NCI-H1436 (cell line): ENCODE measurements at places on chromosomes 2 and 18.

DNA sequence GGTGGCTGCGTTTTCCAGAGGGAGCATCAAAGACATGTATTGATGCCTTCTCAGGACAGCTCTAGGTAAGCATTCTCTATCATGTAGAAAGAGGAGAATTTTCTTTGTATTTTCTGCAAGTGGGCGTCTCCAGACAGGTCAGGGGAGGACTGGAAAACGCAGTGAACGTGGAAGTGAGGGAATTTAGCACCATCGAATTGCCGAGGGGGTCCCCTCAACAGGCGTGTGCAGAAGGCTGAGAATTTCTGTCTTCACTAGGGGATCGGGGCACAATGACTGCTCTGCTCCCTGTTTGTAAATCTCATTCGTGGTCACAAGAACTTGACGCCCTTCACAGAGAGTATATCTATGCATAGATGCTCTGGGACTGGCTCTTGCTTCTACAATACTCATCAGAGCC lies 5.0 kb upstream of the NTSR2 start:
- no peak for DNase-seq

GRCh38 chr18:50053111-50053510 lies 141.8 kb downstream of the MYO5B start:
- no peak for DNase-seq

GRCh38 chr2:5692561-5693286 lies 540 bp downstream of the SOX11 start:
- DNase-seq, result no peak

- DNase-seq, result no peak
Observed at GRCh38 chr18:1252534-1252933, 347.9 kb downstream of the ADCYAP1 start.

- DNase-seq, result no peak
Observed at GRCh38 chr18:69455125-69455524, 54.4 kb downstream of the DOK6 start.

DNA sequence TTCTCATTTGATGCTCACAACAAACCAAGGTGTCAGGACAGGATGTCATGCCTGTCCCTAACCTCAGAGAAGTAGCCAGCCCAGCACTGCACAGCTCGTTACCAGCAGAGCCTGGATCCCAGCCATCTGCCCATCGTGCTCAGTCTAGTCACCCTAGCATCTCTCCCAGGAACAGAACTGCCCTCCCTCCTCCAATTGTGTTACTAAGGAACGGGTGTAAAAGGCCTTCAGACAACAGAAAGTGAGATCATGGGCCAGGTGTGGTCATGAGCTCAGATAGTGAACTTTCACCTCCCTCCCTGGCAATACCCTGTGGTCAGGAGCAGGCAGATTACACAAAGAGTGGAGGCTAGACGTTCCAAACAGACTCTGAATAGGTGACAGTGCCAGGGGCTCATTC lies 111.8 kb upstream of the PPP1CB start:
- DNase-seq, result no peak

GRCh38 chr2:150303281-150303680 lies 184.2 kb downstream of the RND3 start:
- DNase-seq, result peak; percentile 10

- no peak for DNase-seq
Observed at GRCh38 chr2:224258059-224258458, 143.8 kb downstream of the FAM124B start.

- DNase-seq, result no peak
Observed at GRCh38 chr2:184351126-184351525, 247.2 kb upstream of the ZNF804A start.

GRCh38 chr2:133414486-133415209 lies 153.6 kb downstream of the NCKAP5 start:
- DNase-seq, result no peak

DNA sequence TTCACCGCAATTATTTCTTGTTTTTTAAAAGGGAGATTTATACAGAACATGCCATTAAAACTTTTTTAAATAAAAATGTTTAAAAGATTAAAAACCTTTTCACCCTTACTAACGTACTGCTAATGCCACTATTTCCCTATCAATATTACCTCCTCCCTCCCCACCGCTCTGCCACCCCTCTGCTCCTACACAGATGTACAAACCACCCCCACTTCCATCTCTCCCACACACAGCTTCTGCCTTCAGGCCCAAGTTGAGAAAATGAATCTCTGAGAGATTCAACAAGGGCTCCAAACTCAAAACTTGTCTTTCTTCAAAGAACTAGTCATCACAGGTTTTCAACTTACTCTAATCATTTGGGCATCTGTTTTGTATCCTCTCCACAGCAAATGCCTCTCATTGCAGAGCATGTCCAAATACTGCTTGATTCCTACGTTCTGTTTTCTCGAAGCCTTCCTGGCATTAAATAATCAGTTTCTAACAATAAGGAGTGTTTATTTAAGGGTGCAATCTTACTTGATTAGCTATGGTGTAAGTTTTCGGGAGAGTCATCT lies 32.1 kb downstream of the FARSB start:
- DNase-seq, result no peak

- no peak for DNase-seq
Observed at GRCh38 chr18:14015416-14015815, 100.1 kb upstream of the MC2R start.

- DNase-seq, result no peak
Observed at GRCh38 chr2:109382226-109382895, 231.4 kb downstream of the SEPTIN10 start.

DNA sequence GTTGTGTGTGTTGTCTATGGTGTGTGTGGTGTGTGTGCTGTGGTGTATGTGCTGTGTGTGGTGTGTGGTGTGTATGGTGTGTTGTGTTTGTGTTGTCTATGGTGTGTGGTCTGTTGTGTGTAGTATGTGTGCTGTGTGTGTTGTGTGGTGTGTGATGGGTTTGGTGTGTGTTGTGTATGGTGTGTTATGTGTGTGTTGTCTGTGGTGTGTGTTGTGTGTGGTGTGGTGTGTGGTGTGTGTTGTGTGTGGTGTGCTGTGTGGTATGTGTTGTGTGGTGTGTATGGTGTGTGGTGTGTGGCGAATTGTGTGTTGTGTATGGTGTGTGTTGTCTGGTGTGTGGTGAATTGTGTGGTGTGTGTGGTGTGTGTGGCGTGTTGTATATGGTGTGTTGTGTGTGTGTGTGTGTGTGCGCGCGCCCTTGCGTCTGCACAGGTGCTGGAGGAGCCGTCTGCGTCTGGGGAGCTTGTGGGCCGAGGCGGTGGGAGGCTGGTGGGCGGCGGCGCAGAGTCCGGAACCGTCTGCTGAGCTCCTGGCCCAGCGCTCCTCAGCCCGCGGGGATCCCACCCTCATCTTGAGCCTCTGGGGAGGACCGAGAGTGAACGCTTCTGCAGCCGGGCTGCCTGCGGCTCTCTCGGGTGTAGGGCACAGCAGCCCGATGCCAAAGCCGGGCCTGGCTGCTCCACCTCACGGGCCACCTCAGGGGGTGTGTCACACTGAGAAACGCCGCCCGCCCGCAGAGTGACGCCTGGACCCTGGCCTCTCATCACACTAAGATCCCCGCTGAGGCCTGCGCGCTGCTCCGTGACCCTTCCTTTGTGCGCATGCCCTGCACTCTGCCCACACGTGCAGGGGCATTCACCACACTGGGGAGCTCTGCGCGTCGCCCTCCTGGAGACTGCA lies 8.8 kb upstream of the ADI1 start:
- DNase-seq, result no peak

DNA sequence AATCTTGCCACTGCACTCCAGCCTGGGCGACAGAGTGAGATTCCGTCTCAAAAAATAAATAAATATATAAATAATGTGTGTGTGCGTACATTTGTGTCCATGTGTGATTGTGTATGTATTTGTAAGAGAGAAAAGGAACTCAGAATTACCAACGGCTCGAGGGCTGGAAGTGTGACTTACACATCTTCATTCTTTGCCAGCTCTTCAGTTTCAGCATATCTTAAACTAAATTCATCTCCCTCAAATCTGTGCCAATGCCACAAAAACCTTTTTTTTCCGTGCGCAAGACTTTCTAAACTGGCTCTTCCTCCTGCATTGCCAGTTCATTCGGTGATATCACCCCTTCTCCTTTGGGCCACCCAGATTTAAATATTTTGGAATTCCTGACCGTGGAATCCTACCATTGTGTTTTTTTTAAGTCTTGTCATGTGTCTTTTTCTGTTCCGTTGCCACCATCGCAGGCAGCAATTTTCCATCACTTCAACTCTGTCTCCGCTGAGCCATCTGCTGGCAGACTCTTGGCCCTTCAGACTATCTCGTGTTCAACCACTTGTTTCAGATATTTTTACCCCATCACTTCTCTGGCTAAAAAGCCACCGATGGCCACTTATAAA lies 77.0 kb upstream of the ZNF532 start:
- DNase-seq, result no peak

GRCh38 chr2:208783184-208783583 lies 376.6 kb downstream of the PTH2R start:
- DNase-seq, result no peak

DNA sequence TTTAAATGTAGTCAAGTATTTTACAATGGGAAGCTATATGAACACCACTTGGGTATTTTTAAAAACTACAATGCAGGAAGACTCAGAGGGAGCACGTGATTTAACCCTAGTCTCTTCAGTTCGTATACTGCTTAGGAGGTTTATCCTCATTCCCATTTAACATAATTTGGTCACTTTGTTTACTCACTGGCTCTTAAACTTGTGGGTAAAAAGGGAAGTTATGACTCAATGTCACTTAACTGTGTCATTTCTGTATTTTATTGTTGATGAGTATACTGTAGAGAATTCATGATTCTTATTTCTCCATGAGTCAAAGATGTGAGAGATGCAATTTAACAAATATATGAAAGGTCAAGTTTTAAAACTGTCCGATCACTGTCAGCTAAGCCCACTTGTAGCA lies 48.2 kb downstream of the SLC66A3 start:
- no peak for DNase-seq

DNA sequence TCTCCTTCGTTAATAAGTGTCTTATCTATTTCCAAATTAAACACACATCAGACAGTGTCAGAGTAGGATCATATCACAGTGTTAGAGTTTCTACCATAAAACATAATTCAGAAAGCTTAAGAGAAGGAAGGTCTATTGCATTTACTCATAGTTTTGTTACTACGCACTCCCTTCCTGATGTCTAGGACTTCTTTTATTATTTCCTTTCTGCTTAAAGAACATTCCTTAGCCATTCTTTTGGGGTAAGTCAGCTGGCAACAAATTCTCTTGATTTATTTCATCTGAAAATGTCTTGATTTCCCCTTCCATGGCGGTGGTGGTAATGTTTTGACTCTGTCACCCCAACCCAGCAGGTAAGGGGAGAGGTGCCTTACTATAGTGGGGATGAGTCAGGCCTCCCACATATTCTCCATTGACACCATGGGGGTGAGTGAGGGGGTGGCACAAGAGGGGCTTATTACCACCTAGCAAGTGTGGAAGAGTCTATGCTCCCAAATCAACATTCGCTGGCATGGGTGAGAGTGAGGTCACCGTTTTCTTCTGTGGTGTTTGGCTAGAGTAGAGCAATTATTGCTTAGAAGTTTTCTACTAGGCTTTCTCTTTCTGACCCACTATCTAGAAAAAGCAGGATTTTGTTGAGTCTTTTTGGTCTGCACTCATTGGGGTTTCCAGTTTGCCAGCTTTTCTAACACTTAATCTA lies 29.9 kb downstream of the ABCB11 start:
- no peak for DNase-seq

DNA sequence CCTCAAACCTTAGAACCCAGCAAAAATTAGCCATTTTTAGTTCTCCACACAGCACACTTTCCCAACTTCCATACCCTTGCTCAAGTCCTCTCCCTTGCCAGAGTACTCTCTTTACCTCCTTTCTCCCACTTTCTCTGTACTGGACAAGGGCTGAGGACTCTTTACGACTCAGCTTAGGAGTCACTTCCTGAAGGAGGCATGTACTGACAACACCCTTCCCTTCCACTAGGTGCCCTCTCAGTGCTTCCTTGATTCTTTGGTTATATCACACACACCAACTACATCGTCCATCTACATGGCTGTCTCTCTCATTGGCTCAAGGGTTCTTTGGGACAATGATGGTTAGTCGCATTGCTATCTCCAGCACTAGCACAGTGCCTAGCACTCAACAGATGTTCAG lies 5.2 kb upstream of the C18orf63 start:
- DNase-seq, result no peak

DNA sequence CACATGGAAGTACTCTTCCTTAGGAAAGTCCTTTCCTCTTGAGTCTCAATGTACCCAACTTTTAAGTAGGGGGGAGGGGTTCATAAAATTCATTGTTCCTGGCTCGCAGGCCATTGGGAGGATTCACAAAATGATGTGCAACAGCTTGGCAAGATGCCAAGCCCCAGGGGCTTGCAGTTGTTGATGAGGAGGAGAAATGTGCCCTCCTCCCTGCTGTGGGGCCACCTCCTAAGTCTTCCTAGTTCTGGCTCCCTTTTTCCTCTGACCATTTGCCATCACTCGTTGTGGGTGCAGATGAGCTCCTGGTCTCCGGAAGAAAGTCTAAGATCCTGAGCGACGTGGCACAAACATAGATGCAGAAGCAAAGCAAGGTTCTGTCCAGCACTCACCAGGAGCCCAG lies 435.4 kb downstream of the EIPR1 start:
- DNase-seq, result no peak

- DNase-seq, result no peak
Observed at GRCh38 chr18:21341141-21341540, 99.1 kb downstream of the GREB1L start.

DNA sequence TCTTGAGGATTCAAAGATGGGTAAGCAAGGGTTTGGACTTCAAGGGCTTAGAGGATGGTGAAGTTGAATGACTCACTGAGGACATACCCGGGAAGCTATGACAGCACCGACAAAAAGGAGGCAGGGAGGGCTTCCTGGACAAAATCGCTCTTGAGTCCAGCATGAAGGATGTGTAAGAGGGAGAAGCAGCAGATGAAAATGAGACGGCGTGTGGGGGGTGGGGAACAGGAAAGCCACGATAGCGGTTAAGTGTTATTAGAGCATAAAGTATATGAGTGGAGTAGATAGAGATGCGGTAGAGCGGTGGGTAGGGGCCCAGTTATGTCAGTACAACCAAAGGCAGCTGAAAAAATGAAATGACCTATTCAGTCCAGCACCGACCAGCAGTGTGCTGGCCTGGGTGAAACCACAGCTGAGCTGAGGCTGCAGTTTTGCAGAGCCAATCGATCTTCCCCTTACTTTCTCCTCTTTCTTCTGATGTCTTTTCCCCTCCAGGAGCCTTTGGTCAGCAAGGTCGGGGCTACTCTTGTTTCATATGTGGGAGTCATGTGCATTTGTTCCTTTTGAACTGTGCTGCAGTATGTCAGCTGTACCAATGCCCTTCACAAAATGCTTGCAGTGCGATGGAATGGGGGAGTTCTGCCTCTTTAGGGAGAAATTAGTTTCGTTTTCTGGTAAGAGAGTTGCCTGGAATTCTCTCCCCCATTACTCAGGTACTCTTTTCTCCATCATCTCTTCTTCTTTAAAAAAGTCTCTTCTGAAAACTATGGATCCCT lies 2.0 kb upstream of the THUMPD2 start:
- no peak for DNase-seq

GRCh38 chr2:222686086-222686750 lies 14.8 kb downstream of the MOGAT1 start:
- DNase-seq, result no peak

- no peak for DNase-seq
Observed at GRCh38 chr2:203175371-203175770, 63.4 kb upstream of the CYP20A1 start.

- no peak for DNase-seq
Observed at GRCh38 chr2:19982268-19982667, 7.6 kb downstream of the WDR35 start.

- DNase-seq, result no peak
Observed at GRCh38 chr18:39913672-39914366, 2041.2 kb upstream of the PIK3C3 start.

- no peak for DNase-seq
Observed at GRCh38 chr2:58899692-58900091, 658.6 kb upstream of the FANCL start.
